ENCODE measurements at places on chromosomes 5 and 9.

GRCh38 chr9:100375658-100376057 is 22.9 kb upstream of the TEX10 start:
- DNase-seq = no peak

DNA sequence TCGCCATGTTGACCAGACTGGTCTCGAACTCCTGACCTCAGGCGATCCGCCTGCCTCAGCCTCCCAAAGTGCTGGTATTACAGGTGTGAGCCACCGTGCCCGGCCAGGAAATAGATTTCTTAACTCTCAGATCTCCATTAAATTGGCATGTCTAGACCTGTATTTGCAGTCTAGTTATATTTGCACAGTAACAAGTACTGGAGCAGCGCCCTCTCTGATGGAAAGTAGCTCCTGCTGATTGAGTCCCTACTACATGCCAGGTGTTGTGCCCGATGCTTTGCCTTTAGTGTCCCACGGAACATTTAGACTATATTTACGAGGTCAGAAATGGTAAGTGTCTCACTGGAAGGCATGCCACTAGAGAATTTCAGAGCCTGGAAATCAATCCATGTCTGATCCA is 15.8 kb upstream of the TMED9 start:
- no peak for DNase-seq

DNA sequence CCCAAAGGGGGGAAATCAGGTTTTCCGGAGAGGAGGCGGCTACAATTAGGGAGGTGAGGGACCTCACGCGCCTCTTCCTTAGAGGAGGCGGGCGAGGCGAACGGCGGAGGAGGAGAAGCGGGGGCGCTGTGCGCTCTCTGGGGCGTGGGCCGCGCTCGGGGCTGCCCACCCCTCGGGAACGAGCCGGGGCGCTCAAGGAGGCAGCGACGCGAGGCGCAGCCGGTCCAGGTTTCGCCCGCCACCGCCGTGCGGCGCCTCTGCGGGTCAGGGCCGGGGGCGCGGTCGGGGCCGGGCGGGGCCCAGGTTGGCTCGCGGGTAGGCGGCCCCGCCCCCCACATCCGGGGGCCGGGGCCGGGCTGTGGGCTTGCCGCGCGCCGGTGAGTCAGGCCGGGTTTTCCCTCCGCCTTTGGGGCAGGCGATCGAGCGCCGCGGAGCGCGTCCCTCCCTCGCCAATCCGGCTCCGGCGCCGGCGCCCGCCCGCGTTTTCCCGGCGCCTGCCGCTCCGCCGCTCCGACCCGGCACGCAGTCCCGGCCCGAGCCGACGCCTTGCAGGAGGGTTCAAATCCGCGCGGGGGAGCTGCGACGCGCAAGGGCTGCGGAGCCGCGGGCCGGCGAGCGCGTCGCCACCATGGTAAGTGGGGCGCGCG is at the start of gene N4BP3:
Gene N4BP3 (plus strand): TSS at position 392 of the 647 bp plus-strand sequence. CDS start 6,052 bp downstream, outside the sequence.
- peak; percentile 74 for DNase-seq

GRCh38 chr5:53303105-53303504 is 177.3 kb upstream of the FST start:
- no peak for DNase-seq

- DNase-seq = no peak
Observed at GRCh38 chr9:2180154-2180553, 165.0 kb downstream of the SMARCA2 start.

DNA sequence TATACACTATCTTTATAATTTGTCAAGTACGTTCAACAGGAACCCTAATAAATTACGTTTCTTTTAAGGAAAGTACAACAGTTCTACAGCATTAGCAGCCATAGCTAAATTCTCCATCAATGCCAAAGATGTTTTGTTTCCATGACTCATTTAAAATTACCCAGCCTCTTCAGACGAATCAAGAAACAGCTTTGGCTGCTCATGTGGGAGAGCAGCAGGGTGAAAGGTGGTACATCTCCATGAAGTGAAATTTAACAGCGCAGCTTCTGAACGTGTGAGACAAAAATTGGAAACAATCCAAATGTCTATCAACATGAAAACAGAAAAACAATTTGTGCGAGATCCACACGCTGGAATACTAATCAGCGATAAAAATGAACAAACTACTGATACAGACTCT is 327.3 kb upstream of the CDH6 start:
- no peak for DNase-seq

DNA sequence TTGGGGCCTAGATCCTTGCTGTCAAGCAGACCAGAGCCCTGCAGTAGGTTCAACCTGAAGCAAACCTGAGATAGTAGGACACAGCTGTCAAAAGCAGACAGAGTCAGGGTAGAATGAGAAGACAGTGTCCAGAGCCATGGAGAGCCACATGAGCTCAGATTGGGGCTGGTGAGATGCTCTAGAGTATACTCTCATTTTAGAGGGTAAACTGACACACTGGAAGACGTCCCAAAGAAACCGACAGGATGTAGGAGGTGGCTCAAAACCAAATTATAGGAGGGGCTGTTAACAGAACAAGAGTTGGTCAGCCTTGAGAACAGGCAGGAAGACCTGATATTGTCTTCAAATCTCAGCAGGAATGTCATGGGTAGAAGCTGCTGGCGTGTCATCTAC is 11.5 kb downstream of the CCDC69 start:
- no peak for DNase-seq

DNA sequence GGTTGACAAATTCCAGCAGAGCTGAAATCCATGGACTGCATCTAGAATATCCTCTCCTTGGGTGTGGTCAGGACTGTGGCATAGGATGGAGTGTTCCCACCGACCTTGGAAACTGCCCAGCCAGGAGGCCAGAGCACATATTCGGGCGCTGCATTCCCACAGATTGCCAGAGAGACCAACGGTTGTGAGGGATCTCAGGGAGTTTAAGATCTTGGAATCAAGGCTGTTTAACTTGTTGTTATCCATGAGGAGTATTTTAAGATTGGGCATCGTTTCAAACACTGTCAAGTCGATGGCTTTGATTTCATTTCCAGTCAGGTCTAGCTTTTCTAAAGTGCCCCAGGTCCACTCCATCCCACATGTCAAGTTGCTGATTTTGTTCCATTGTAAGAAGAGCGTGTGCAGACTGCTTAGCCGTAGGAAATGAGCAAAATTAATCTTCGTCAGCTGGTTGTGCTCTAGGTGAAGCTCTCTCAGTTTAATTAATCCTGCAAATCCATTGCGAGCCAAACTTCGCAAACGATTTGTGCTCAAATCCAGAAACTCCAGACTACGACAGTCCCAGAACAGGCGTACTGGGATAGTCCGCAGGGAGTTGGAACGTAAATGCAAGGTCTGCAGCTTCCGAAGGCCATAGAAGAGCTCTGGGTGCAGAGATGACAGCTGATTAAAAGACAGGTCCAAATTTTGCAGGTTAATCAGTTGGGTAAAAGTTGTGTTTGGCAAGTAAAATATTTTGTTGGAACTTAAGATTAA is 1.5 kb downstream of the LRRTM2 start:
- DNase-seq = no peak

- no peak for DNase-seq
Observed at GRCh38 chr5:83145882-83146331, 68.6 kb downstream of the XRCC4 start.

Data from activated CD4-positive, alpha-beta T cell treated with anti-CD3 and anti-CD28 coated beads, Interleukin-2, amount 50 U/mL, for 4 hours (primary cell).